ENCODE measurements at places on chromosomes 1 and 21.
A peak's percentile ranks its signal among the peaks of the same experiment; 100 is the strongest.

GRCh38 chr1:27752360-27752759 is 20.7 kb upstream of the STX12 start:
- no peak for DNase-seq

DNA sequence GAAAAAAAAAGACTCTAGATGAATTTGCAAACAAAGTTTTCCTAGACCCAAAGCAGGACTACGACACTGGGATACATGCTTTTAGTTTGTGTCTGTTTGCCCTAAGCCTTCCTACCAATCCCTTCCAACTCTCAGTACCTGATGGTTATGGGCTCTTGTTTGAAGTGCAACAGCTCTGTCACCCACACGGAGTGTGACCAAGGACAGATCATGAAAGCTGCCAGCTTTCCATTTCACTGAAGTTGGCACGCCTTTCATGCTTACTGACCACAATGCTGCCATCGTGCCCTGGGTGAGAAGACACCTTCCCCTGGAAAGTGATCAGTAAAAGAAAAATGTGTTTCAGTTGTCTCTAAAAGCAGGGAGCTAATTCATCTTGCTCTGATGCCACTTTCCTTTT is 312.5 kb upstream of the PTBP2 start:
- DNase-seq: no peak

DNA sequence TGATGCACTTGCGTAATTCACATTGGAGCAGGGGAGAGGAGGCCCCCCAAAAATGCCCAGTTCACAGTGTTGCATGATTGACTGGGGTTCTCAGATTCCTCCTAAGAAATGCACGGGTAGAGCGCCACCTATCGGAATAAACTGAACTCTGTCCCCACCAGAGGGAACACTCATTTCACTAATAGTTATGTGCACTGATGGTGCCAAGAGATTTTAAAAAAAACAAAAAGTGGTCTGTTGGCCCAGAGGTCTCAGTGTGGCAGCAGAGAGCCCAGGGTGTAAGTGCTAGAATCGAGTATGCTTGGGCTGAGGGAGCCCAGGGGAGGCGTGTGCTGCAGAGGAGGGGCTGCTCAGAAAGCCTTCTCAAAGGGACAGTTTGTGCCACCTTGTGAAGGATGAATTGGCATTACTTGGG is 6.9 kb downstream of the PINK1 start:
- DNase-seq: peak; percentile 42

- DNase-seq: no peak
Measured at GRCh38 chr1:185735701-185736064, 1.5 kb downstream of the HMCN1 start.

- no peak for DNase-seq
Measured at GRCh38 chr1:93757256-93758036, 75.8 kb upstream of the BCAR3 start.

DNA sequence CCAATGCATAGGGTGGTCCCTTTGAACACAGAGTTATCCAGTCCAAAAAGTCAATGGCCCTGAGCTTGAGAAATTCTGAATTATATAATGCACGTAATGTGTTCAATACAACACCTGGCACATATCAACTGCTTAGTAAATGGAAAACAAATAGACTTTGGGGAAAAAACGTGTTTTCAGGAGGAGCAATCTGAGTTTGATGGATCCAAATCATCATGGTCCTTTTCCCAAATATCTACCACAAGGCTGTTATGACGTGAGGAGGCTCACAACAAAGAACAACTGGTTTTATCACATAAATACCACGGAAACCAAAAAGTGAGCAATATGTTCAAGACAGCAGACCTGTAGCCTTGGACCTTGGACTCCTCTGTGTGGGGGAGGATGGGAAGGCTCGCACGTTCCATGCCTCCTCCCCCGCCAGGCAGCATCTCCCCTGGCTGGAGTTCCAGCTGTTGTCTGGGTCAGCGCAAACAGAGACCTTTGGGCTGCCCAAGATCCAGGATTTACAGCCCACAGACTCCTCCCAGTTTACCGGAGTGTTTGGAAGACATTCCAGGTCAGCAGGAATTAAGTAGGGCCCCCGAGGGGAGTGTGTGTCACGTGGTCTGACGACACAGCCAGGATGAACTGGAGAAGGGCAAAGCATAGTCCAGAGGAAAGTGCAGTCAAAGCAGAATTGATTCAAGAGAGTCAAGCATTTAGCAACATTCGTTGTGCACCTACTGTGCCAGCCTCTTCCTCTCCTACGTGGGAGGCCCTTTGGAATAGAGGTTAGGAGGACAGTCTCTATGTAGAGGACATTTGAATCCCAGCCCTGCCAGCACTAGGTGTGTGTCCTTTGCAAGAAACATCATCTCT is 32.2 kb upstream of the MED18 start:
- DNase-seq: no peak

- no peak for DNase-seq
Measured at GRCh38 chr1:220755309-220755708, 7.2 kb downstream of the MTARC2 start.

DNA sequence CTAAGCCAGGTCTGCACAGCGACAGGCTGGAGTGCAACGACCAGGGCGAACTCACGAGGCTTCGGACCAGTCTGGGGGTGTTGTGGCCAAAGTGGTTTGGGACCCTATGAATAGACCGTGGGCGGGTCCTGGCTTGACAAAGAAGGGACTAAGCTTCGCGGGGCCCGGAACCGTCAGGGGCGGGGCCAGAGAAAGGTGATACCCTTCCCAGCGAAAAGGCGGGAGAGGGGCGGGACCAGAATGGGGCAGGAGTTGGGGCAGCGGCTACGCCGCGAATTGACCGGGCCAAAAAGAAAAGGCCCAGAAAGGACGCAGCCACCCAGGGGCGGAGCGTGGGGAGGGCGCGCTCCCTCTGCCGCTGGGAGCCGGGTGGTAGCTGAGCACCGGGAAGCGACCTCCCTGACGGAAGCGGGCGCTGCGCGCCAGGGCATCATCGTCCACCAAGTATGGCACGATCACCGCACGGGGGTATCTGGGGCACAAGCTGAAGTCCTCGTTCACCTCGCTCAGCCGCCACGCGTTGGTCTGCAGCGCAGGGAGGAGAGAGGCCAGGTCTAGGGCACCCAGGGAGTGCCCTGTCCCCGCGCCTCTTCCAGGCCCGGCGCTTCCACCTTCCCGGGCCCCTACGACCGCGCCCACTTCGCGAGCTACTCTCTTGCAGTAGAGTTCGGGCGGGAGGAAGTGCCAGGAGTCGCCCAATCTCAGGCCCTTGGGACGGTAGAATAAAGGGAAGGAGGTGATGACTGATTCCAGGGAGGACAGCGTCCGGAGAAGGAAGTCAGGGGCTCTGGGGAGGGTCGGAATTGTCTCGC is 6.7 kb upstream of the FAM167B start:
- peak; percentile 35 for DNase-seq

- DNase-seq: no peak
Measured at GRCh38 chr1:42145389-42145716, 7.9 kb upstream of the GUCA2B start.

DNA sequence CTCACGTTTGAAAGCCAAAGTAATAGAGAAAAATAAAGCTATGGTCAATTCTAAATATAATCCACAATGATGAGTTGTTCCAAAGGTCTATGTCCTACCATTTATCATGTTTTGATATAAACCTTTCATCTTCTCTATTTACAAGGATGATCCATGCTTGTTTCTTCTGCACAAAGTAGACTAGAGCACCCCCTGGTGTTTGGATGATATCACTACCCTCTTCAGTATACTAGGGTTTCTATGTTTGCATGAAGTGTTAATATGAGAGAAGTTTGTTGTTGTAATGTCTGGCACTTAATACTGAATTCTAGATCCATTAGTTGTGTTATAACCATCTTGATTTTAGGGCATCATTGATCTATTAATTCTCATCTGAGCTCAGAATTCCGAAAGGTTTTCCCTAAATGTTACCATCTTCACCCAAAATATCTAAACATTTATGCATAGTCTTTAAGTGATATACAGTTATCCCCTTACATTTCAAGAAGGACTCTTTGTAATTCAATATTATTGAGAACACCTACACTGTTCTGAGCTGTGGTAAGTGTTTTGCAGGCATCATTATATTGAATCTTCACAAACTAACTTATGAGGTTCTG is 21.1 kb downstream of the CLDN8 start:
- no peak for DNase-seq

DNA sequence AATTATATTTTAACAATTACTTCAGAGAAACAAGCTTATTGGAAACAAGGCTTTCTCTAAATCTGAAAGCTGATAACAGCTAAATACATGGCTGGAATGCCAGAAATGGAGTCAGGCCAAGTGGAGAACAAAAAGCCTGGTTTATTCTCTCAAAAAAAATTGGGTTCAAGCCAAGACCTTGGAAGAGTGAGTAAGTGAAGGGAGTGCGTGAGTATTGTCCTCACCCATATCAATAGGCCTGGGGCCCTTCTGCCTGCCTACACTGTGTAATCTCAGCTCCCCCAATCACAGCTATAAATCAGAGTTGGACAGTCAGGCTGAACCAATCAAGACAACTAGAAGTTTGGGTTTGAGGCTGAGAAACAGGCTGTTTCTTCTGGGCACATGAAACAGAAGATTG is 7.4 kb downstream of the KYAT3 start:
- no peak for DNase-seq

DNA sequence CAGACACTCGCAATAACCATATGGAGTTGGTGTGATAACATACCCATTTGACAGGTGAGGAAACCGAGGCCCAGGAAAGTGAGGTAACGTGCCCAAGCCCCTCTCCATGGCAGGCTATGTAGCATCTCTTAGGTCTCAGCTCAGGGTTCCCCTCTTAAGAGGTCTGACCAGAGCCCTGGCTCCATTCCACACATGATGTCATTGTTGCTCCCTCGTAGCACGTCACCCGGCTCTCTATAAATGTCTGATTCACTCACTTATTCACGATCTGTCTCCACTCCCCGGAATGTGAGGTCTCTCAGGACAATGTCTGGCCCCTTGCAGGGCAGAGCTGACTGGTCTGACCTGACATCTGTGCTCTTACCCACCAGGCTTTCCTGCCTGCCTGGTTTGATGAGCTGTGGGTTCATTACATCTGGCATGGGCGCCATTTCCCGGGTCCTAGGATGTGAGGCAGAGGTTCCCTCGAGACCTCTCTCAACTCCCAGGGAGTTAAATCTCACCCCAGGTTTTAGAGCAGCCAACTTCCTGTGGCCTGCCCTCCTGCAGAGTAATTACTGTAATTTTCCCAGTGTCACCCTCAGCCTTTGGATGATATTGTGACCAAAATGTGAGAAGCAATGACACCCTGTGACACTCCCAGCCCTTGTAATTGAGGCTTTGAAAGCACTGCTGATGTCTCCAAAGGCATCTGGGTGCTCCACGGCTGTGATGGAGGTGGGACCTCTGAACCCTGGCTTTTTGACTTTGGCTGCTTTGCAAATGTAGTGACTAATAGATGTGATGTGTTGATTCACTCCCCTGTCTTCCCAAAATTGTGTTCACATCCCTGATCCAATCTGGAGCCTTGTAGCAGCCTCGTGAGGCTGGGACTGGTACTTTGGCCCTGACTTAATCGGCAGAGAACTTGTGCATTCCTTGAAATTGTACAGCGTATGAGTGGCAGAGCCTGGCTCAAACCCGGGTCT is 10.6 kb downstream of the ACTL8 start:
- DNase-seq: no peak
